ENCODE measurements at places on chromosomes 6 and 20.

DNA sequence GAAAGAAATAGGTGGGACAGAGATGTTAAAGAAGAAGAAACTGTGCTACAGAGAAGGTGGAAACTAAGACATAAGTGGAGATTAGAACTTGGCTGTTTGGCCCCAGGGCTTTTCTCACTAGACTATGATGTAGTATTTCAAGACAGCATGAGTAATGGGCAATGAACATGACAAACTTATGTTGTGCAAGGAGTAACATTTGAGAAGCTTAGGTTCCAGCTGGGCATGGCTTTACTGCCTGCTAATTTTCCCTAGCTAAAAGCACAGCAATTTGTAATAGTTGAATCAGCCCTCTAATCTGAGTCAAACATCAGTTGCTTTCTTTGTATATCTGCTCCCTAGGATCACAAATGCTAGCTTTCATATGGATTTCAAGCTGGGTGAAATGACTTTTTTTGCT is 294.3 kb upstream of the BMP2 start:
- DNase-seq: no peak

- DNase-seq: no peak
These were observed 30.2 kb downstream of the ENPP1 start for GRCh38 chr6:131838051-131838450.

DNA sequence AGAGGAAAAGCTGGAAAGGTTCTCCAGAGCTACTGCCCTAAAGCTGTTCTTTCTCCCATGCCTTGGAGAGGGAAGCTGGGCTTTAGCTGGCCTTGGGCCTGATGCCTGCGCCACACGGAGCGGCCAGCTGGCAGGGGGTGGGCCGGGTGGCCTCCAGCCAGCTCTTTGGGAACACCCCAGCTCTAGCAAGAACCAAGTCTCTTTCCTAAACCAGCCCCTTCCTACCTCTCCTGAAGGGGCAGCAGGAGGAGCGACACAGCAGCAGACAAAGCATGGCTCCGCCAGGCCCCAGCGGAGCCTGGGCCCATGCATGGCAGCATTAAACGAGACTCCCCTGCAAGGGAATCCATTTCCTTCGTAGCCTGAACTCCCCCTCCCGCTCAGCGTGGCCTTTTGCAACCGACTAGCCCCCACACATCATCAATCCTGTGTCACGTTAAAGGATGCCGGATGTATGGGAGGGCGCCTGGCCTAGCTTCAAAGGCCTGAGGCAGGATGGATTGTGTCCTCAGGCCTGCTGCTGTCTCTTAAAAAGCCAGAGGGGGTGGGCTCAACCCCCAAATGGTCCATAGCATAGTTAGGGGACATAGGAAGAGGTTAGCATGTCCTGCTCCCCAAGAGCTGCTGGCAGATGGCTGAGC is 14.0 kb downstream of the MRPS18A start:
- no peak for DNase-seq

- no peak for DNase-seq
These were observed 547.1 kb upstream of the ZNF337 start for GRCh38 chr20:26243731-26244130.

- DNase-seq: no peak
These were observed 37.9 kb downstream of the IPCEF1 start for GRCh38 chr6:154318721-154319120.

- no peak for DNase-seq
These were observed 41.9 kb upstream of the ADGRF5 start for GRCh38 chr6:46963626-46964025.

DNA sequence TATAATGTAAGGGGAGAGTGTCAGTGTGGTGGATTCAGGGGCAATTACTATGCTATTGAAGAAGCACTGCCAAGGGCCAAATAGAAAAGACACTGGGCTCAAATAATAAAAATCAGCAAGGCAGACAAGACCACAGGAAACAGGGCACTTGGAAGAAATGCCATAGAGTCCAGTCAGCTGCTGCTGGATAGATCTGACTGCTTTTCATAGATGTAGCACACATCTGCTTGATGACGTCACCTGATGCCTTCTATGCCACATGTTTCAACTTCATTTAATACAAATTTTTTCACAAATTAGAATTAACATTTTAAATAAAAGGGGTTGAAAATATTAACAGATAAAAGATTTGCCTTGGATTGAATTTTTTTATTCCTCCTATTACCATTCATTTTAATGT is 23.9 kb upstream of the AHI1 start:
- DNase-seq: no peak

GRCh38 chr6:163468738-163469137 is 54.2 kb downstream of the QKI start:
- DNase-seq: no peak

DNA sequence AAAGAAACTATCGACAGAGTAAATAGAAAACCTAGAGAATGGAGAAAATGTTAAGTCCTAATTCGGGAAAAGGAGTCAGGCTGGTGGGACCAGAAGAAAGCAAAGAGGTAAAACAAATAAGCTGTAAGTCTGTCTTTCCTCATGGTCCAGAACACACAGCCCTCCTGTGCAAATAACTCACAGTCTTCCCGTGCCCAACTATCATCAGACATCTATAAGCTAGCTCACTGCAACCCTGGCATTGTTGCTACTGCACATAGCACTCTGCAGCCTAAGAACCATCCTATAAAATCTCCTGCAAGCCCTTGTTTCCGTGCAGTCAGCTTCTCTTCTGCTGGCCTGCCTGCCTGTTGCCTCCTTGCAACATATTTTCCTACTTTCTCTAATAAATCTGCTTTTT is 17.4 kb downstream of the HLA-DRA start:
- no peak for DNase-seq

DNA sequence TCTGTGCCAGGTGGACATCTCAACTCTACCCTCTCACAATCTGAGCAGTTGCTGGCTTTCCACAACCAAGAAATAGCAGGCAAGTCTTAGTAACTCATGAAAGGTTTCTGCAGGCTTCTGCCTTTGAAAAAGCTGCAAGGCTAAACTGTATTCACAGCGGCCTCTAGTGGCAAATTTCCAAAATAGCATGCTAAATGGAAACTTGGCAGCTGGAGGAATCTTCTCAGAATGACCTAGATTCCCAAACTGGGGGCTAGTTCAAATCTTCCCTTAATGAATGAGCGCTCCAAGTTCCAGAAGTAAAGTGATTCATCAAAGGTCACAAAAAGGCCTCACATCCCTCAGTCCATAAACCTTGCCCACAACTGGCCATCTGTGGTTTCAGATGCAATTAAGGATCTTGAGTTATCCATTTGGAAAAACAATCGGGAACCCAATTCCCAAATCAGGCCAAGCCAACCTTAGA is 11.9 kb upstream of the CPNE5 start:
- peak; percentile 19 for DNase-seq

DNA sequence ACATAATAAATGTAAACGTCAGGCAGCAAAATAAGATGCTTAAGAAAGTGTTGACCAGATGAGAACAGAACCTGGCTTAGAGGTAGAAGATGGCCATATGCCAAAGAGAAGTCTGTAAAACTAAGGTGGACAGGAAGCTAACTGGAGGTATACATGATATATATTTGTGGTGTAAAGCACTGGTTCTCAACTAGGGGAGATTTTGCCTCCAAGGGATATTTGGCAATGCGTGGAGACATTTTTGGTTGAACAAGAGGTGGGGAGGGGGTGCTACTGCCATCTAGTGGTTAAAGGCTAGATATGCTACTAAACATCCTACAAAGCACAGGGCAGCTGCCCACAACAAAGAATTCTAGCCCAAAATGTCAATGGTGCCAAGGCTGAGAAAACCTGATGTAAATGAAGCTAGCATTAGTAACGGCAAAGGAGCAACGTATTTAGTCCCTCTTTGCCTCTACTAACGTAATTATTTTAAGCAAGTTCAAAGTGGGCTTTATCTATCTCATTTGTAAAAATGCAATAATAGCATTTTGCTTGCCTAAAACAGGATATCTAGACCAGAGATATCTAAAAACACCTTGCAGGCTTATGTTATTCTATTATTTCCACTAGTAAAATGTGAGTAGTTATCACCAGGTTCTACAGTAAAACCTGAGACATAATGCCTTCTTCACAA is 182.6 kb downstream of the RNGTT start:
- DNase-seq: peak; percentile 8

GRCh38 chr6:36805096-36805797 is 34.0 kb downstream of the CPNE5 start:
- DNase-seq: no peak

DNA sequence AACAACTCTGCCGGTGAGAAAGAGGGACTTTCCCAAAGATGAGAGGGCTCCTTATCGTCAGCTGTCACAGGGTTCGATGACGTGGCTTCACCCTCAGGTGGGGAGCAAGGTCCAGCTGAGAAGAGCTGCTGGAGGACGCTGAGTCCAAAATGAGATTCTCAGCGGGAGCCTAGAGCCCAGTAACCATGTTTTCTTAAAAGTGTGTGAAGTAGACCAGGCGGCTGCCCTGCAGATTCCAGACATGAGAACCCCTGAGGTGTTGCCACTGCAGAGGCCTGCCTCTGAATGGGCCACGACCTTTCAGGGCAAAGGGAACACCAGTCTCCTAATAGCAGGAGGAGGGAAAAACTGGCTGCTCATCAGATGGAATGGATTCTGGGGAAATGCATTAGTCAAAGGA is 375.1 kb downstream of the BTBD9 start:
- DNase-seq: no peak

- DNase-seq: no peak
These were observed 124.2 kb downstream of the GRM4 start for GRCh38 chr6:34021554-34022190.

DNA sequence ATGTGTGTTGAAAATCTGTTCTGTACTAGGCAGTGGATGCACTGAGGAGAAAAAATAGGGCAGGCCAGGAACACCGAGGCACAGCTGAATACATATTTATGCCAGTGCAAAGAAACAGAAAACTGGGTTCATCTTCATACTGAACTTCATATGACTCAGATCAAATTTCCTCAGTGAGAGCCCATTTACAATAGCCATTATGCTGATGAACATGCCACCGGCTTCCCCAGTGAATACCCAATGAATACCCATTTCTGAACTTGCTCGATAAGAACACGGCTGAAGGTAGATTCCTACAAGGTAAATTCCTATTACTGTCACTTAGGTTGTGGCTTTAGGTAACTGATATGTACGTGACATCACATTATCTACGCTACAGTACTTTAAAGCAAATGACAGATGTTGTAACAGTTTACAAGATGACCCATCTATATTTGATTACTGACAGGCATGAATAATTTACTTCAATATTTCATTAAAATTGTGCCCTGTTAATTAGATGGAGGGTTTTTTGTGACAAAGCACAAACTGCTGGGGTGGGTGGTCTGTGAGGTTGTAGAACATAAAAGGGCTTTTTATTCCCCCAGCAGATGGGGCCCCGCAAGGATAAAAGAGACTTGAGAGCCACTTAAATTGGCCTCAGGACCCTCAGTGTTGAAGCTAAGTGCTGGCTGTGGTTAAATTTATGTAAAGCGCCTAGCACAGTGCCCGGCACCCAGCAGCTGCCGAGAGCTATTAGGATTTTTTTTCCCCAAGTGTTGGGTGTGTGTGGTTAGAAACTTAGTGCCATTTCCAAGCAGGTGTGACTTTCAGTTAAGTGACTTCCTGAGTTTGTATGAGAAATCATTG is 264.5 kb downstream of the CD83 start:
- no peak for DNase-seq

DNA sequence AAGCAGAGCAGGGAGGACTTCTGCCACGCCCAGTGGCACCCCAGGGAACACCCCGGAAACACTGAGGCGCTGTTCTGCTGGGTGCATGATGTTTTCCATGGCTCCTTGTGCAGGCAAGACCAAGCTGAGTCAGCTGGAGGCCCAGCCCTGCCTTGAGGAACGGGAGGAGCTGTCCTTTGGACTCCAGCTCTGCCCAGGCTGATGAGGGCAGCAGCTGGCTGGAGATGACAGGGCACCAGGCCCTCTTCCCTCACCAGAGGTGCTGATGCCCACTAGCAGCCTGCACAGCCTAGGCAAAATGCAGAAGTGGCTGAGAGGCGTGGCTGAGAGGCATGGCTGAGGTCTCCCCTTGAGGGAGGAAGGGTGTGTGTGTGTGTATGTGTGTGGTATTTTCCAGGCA is 2.4 kb downstream of the C6orf132 start:
- DNase-seq: peak; percentile 34

DNA sequence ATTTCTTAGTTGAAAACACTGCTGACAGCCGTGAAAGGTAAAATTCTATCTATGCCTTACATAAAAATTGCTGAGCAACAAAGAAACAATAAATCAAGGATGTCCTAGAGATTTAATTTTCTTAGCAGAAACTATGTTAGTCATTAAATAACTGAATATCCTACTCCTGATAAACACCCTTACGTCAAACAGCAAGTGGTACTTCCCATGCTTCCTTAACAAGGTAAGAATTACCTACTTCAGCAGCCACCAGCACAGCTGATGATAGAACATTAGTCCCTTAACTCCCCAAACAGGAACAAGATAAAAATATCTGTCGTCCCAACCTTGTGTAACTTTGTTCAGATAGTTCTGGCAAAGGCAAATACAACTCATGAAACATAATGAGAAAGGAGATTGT is 8.7 kb downstream of the SERPINB6 start:
- no peak for DNase-seq

DNA sequence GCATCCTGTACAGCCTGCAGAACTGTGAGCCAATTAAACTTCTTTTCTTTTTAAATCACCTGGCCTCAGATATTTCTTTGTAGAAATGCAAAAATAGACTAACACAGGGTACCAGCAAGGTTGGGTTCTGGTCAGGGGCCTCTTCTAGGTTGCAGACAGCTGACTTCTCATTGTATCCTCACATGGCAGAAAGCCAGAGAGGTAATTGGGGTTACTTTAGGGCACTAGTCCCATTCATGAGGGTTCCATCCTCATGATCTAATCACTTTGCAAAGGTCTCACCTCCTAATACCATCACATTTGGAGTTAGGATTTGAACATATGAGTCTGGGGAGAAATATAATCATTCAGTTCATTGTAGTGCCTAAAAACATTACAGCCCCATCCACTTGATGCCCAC is 101.5 kb downstream of the LCA5 start:
- no peak for DNase-seq
